ENCODE measurements at places on chromosomes 1 and 21.

DNA sequence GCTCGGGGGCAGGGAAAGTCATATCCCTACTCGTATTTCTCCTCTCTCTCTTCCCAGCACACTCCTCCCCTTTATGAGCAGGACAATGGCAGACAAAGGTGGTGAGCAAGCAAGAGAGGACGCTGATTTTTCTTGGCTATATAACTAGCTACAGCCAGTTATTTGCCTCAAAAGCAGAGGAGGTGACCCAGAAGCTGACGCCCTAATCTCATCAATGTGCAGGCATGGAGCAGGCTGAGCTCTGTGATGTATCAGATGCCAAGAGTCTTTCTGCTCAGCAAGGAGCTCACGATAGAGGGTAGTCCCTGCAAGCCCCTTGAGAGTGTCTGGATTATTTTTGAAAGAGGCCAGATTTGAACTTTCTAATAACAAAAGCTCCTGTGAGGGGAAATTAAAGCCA lies 75.5 kb downstream of the ASTN1 start:
- no peak for DNase-seq

GRCh38 chr21:31489014-31489413 lies 145.0 kb upstream of the TIAM1 start:
- no peak for DNase-seq

GRCh38 chr1:201648066-201648906 lies 109.4 kb downstream of the NAV1 start:
- DNase-seq, result peak; percentile 84

- DNase-seq, result no peak
Observed at GRCh38 chr1:240441669-240442068, 170.3 kb downstream of the GREM2 start.

DNA sequence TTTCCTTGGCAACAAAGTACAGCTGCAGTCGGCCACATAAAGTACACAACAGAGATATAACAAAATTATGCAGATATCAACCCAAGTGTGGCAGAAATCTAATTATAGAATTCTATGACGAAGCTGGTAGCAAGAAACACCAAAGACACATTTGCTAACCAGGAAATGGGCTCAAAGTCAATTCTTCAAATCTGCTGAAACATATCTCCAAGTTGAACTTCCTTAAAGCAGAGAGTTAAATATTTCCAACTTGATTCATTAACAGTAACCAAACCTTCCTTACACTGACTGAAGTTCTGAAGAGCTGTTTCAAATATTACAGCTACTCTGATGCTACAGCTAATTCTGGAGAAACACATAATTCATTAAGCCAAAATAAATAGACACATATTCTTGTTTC lies 67.6 kb upstream of the SDC3 start:
- no peak for DNase-seq

DNA sequence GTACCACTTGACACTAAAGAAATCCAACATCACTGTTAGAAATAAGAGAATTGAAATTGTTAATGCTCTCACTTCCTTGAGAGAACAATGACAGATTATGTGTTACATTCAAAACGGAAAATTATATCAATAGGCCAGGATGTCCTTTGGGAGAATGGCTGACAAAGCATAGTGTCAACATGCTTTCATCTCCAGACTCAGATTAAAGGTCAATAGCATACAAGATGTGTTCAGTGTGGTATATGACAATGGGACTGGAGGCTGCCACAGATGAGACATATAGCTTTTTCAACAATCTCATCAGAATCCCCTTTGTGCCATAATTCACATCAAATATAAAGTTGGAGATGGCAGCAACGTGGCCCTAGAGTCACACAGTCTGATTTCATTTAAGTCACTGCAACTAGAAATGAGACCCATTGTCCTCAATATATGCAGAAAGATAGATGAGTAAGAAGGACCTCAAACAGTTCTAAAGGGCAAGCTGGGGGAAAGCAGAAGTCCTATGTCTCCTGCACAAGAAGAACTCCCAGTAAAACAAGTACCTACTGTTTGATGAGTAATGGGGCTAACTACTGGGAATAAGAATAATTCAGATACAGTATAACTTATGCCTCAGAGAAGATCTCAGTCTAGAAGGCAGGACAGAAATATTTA lies 327.9 kb downstream of the TTLL7 start:
- DNase-seq, result no peak

DNA sequence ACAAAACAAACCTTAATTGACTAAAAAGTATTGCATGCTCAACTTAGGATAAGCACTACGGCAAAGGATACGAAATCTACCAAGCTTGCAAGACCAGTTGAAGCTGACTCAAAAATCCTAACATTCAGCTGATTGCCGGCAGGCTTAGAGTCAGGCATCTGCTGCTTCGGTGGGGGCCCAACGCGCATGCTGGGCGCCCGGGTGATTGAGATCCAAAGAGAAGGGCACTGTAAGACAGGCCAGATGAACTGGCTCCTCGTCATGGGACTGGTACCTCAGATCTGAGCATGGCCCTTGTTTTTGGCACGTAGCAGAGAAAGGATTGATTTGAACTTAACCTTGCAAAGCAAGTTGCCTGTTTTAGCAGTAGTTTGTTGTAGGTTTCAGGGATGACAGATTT lies 86.6 kb downstream of the PRDM2 start:
- DNase-seq, result no peak

DNA sequence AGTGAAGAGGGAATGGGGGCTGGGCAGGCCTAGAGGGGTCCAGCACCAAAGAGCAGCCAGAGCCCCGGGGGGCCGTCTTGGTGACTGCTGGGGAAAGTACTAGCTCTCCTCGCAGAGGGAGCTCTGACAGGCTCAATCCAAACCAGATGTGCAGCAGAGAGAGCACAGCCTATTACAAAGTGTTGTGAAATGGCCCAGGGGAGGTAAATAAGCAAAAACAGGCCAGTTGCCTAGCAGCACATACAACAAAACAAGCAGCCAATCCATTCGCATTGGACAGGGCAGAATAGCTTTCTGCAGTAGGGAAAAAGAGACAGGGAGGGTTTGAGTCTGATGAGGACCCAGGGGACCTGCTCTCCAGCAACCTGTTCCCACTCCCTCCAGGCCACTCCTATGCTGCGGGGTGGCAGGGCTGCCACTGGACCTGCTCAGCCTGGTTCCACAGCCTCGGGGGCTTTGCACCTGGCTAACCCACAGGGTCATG lies 239.6 kb upstream of the FGGY start:
- no peak for DNase-seq

- DNase-seq, result no peak
Observed at GRCh38 chr1:233034836-233035235, 84.4 kb downstream of the NTPCR start.

DNA sequence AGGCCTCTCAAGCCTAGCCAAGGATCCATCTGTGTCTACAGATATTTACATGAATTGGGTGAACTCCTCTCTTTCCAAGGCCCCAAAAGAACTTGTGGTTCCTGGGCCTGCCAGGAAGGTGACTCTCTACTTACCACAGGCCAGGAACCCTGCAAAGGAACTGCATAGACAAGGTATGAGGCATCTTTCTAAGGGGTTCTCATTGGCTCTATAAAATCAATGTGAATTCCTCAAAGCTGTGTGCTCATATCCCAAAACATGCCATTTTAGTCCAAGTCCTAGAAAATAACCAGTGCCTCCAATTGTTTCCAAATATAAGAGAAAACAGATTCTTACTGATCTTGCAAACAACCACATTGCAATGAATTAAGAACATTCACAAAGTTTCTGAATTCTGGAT lies 39.9 kb upstream of the RGL1 start:
- no peak for DNase-seq

GRCh38 chr1:79974659-79975058 lies 968.1 kb upstream of the ADGRL4 start:
- no peak for DNase-seq

- DNase-seq, result no peak
Observed at GRCh38 chr21:31555741-31556191, 103.7 kb upstream of the SOD1 start.

DNA sequence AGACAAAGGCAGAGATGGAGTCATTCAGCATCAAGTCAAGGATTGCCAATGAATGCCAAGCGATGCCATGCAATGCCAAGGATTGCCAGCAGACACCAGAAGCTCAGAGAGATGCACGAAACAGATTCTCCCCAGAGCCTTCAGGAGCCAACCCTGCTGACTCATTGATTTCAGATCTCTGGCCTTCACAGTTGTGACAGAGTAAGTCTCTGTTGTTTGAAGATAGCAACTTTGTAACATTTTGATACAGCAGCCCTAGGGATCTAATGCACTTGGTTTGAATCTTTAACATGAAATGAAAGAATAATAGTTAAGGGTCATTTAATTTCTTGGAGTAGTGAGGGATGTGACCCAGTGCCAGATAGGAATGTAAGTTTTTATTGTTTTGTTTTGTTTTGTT lies 287.4 kb upstream of the RUNX1 start:
- DNase-seq, result no peak

GRCh38 chr21:42674351-42674940 lies 21.0 kb downstream of the PDE9A start:
- DNase-seq, result peak; percentile 25

- DNase-seq, result no peak
Observed at GRCh38 chr1:92210701-92211100, 7.0 kb upstream of the C1orf146 start.

DNA sequence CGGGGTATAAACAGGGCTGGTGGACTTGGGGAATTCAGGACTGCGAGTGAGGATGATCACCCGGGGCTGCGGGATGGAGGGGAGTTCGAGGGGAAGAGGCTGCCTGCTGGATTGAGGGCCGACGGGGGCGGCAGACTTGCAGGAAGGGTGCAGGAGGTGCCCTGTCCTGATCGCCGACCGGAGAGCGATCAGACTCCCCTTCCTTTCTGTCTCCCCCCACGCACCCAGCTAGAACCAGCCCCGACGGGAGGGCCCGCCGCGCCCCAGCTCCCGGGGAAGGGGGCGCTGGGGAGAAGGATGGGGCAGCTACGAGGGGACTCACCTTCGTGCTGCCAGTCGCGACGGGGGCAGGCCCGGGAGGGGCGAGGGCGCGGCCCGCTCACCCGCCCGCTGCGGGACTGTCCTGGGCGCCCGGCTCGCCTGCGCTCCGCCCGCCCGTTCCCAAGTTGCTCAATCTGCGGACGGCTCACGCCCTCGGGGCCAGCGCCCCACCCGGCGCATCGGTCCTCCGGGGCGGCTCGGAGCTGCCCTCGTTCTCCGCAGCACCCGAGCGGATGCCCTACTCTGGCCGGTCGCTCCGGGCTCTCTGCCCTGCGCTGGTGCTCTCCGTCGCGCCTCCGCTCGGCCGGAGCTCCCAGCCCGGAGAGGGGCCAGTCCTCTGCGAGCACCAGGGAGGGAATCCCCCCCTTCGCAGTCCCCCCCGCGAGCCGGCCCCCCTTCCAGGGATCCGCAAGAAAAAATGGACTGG lies at the start of gene RSPO1:
Gene RSPO1, minus strand, starts transcription at position 649 of the 748 bp plus-strand sequence. CDS start 5,231 bp downstream, outside the sequence.
- peak; percentile 12 for DNase-seq

DNA sequence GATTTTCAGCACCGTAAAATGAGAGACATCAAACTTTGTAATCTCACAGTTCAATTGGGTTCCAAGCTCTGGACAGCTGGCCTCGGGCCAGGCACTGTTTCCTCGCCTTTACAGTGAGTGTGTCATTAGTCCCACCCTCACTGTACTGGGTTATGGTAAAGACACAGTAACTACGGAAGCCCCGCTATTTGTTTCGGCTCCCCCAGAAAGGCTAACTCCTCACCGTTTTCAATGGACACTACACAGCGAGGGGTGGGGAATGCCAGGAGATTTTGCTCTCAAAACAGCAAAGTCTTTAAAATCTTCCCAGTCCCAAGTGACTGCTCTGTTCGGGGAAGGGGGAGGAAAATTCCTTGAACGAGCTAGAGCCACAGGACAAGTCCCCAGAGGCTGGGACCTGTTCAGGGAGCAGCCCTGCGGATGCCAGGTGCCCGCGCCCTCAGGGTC lies 757 bp upstream of the SPSB1 start:
- DNase-seq, result no peak

GRCh38 chr1:8473121-8473875 lies 155.4 kb downstream of the SLC45A1 start:
- DNase-seq, result no peak

- DNase-seq, result no peak
Observed at GRCh38 chr1:80155371-80155770, 1148.8 kb upstream of the ADGRL4 start.

DNA sequence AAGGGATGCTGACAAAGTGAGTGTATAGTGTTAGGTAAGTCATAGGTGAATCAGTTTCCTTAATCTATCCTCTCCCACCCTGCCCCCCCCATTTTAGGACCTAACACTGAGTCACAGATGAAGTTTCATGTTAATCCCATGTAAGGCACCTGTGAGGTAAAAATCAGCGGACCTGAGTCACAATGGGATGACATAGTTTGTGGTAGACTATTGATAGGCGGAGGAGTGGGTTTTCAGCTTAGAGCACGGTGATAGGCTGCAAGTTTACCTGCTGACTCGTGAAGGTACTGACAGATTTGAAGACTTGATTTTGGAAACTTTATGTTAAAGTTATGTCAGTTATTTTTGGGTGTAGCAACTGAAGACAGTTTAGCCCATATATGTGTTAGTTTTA lies 1.7 kb downstream of the TOR1AIP1 start:
- no peak for DNase-seq

DNA sequence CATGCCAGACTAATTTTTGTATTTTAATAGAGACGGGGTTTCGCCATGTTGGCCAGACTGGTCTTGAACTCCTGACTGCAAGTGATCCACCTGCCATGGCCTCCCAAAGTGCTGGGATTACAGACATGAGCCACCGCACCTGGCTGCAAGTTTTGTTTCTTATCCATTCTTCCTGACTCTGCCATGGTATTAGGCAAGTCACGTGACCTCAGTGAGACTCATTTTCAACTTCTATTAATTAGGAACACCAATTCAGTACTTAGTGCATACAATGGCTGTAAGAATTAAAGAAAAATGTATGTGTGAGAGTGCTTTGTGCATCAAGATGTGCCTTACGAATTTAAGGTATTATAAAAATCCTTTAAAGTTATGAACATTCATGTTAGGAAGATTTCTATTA lies 111.2 kb downstream of the CACNA1E start:
- DNase-seq, result no peak

GRCh38 chr1:227318016-227318852 lies at the start of gene CDC42BPA:
TSS of gene CDC42BPA (minus strand) at chr1:227318492. CDS start at chr1:227317182, 1,310 bp downstream.
- peak; percentile 94 for DNase-seq

GRCh38 chr1:47661040-47661439 lies 223.2 kb downstream of the FOXD2 start:
- no peak for DNase-seq

DNA sequence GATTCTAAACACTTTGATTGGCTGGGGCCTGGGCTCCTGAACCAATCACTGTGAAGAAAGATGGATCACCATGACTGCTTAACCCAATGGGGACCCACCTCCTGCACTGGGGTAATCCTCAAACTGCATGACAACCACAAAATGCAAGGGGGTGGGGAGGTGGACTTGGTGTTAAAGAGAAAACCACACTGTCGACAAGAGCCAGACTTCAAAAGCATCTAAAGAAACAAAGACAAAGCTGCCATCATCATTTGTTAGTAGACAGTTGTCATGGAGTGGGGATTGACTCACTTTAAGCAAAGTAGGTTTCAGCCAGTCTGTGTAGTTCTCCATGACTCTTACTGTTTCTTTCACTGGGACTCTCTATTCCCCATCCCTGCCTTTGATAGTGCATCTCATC lies 433.8 kb downstream of the PLPP3 start:
- no peak for DNase-seq

- DNase-seq, result peak; percentile 54
Observed at GRCh38 chr1:175146529-175147213, 45.9 kb downstream of the KIAA0040 start.
